Neural crest cell (in vitro differentiated cells): ENCODE measurements at places on chromosomes 16 and 17. TPM values are rescaled to one million over a fixed set of nuclear protein-coding genes. Genes with fewer than 3 reads are reported as not detected.

EPOP gene
- total RNA-seq, result 13.0 and 13.8 TPM in 2 replicates

ATP2C2 gene
- 0.16 and 0.30 TPM in 2 replicates for total RNA-seq

STARD3 gene
- 60.6 and 64.8 TPM in 2 replicates for total RNA-seq

PIRT gene
- 0.07 and 0.09 TPM in 2 replicates for total RNA-seq

CSH2 gene
- not detected in 2 replicates for total RNA-seq

NPIPA2 gene
- total RNA-seq, result 10.1 and 12.9 TPM in 2 replicates

DNA sequence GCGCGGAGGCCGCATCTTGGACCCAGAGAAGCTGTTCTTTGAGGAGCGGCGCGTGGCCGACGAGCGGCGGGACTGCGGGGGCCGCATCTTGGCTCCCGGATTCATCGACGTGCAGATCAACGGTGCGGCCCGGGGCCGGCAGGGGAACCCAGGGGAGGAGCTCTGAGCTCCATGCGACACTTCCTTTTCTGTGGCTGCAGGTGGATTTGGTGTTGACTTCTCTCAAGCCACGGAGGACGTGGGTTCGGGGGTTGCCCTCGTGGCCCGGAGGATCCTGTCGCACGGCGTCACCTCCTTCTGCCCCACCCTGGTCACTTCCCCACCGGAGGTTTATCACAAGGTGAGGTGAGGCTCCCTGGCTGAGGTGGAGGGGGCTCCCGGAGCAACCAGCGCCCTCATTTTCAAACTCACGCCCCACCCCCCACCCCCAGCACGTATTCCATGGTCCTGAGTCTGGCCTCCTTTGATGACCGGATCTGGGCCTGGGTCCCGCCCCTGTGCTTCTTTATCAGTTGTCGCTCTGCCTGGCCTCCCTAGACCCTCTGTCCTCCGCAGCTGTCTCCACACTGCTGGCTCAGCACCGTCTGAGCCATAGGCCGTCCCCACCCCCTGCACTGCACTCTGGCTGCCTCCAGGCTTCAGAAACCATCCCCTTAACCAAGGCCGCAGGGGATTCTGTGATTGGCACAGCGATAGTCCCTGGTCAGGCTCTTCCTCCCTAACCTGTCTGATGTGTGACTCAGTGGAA is 787 bp downstream of the AMDHD2 start:
- DNase-seq, result no peak

GRCh38 chr16:53154513-53154912 is 99.7 kb downstream of the CHD9 start:
- DNase-seq, result no peak

- no peak for DNase-seq
Measured at GRCh38 chr17:29958947-29959657, 17.7 kb downstream of the EFCAB5 start.

GRCh38 chr16:48075398-48075797 is 80.4 kb downstream of the ABCC12 start:
- no peak for DNase-seq

DNA sequence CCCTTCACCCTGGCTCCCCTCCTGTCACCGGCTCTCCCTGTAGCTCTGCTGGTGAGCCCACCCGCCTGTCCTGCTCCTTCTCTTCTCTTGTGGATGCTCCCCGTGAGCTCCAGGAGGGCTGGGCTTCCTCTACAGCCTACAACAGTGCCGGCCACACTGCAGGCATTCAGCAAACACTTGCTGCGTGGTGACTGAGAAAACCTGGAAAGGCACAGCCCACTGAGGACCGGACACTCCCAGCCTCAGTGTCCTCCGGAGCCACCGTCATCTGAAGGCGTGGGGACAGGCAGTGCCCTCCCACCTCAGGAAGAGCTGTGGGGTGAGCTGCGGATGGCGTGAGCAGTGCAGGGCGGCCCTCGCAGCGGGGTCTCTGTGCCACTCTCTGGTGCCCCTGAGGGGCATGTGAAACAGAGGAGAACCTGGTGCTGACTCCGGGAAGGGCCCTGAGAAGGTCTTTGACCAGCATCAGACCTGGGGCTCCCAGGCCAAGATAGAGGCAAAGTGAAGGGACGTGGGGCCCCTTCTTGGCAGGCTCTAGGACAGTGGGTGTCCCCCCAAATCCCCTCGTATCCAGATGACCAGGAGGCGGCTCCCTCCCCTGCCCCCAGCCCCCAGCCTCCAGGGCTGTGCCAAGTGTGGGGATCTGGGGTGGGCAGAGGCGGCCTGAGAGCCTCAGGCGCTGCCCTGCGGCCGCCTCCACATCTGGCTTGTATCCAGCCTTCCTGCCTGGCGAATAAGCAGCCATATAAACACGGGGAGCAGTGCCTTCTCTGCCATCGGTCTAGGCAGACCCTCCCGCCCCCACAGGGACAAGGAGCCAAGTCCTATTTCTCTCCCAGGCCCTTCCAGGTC is 44.0 kb upstream of the PABPN1L start:
- no peak for DNase-seq

GRCh38 chr17:81387100-81388090 is 7.9 kb upstream of the BAHCC1 start:
- DNase-seq, result peak; percentile 48
